ENCODE measurements at places on chromosomes 2 and 18.

DNA sequence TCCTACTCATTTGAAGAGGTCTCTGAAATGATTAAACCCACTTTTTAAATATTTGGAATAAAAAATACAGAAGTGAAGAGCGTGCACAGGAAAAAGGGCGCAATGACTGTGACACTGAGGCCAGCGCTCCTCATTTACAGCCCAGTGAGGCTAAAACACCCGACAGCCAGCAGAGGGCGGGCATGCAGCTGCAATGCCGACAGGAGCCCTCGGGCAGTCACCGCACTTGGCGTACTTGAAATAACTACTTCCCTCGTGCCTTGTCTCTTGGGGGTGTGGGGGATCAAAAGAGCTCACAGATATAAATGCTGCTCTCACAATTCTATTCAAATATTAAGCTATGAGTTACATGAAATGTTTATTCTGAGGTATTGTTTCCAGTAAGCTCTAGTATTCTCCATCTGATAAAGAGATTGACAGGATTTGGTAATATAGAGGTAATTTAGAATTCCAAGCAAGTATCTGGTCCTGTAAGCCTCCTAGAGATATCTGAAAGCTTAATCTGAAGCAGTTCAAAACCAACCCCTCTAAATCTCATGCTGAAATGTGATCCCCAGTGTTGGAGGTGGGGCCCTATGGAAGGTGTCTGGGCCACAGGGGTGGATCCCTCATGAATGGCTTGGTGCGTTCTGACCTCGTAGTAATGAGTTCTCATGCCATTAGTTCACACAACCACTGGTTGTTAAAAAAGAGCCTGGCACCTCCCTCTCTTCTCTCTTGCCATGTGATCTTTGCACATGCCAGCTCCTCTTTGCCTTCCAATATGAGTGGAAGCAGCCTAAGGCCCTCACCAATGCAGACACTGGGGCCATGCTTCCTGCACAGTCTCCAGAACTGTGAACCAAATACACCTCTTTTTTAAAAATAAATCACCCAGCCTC is 93.6 kb downstream of the ZAP70 start:
- peak; percentile 79 for DNase-seq

DNA sequence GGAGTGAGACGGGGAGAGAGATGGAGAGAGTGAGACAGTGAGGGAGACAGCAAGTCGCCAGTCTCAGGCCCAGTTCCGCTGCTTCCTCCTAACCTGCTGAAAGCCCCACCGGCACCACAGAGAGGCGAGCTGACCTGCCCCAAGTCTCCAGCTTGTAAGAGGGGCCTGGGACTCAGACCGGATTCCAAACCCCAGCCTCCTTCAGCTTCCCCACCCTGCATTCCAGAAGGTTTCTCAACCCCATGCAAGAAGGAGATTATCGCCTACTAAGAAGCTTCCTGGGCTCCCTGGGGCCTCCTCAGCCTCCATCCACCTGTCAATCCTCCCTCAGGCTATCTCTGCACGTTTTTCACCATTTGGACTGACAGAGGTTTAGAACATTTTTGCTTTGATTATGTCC is 173.1 kb upstream of the RAB6C start:
- no peak for DNase-seq

DNA sequence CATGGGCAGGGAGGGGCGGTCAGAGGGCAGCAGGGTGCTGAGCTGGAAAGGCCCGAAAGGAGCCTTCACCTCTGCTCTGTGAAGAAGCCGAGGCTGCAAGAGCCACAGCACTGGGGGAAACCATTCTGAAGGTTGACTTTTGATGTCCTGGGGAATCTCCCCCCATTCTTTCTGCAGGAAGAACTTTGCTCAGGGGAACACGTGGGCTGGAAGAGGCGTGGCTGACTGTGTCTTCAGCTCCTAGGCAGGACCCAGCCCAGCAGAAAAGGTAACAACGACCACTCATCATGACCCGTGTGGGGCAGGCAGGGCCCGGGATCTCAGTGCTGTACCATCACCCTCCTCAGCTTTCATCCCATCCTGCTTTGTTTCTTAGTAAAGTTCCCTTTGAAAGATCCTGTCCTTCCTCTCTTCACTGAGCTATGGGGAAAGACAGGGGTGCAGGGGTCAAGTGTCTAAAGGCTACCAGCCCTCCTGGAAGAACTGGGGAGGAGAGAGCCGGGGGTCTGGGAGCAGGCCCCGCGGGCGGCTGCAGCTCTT is 312.7 kb downstream of the CELF4 start:
- no peak for DNase-seq

DNA sequence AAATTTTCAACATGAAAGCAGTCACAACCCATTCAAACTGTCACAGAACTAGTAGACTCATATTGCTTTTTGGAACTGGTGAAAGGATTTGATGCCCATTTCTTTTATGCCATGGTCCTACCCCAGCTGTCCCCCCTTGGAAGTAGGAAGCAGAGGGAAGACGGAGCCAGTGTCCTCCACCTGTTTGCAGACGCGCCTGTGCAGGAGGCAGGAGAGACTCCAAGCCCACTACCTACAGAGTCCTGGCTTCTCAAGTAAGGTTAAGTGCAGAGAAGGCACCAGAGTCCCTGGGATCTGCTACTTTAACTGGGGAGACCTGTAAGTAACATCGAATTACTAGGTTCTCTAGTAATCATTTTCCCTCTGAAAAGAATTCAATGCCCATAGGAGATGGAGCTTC is 32.7 kb upstream of the DNMT3A start:
- DNase-seq = no peak

GRCh38 chr18:57787068-57787685 is 15.9 kb downstream of the ATP8B1 start:
- no peak for DNase-seq

DNA sequence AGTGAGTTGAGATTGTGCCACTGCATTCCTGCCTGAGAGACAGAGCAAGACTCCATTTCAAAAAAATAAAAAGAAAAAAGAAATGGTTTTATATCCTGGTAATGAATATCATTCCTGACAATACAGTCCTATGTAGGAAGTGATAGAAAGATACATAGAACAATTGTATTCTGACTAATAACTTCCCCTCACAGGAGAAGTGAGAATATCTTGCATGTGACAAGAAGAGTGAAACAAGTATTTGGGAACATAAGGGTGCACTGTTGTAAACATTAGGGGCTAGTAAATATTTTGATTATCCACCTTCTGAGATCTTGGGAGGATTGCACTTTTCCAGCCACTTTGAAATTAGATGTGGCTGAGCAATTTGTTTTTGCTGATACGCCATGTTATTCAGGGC is 40.7 kb downstream of the KLHL14 start:
- DNase-seq = no peak

DNA sequence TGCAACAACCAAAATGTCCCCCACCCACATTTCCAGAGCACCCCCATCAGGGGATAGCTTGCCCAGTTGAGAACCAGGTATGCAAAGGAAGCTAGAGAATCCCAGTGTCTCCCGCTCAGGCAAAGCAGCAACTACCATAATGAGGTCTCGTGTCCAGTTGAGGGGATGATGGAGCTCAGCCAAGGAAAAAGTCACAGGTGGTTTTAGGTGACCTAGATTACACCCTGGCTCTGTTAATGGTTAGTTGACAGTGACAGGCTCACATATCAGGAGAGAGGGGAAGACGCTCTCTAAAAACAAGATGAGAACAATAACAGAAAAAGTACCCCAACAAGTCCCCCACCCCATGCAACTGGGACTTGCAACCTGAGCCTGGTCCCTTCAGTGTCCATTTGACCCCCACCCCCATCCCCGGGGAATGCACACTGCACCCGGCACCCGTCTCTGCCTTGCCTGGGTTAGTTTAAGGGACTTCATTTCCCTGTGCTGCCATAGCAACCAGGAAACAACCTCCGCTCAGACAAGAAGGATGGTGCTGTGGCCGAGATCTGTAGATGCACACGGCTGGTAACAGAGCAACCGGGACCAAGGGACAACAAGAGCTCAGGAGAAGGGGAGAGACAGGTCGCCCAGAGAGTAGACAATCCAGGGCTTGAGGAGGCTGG is at the start of gene KIAA2012:
Gene KIAA2012, plus strand, starts transcription at position 519 of the 665 bp plus-strand sequence. CDS start 373 bp downstream, outside the sequence.
- DNase-seq = no peak

DNA sequence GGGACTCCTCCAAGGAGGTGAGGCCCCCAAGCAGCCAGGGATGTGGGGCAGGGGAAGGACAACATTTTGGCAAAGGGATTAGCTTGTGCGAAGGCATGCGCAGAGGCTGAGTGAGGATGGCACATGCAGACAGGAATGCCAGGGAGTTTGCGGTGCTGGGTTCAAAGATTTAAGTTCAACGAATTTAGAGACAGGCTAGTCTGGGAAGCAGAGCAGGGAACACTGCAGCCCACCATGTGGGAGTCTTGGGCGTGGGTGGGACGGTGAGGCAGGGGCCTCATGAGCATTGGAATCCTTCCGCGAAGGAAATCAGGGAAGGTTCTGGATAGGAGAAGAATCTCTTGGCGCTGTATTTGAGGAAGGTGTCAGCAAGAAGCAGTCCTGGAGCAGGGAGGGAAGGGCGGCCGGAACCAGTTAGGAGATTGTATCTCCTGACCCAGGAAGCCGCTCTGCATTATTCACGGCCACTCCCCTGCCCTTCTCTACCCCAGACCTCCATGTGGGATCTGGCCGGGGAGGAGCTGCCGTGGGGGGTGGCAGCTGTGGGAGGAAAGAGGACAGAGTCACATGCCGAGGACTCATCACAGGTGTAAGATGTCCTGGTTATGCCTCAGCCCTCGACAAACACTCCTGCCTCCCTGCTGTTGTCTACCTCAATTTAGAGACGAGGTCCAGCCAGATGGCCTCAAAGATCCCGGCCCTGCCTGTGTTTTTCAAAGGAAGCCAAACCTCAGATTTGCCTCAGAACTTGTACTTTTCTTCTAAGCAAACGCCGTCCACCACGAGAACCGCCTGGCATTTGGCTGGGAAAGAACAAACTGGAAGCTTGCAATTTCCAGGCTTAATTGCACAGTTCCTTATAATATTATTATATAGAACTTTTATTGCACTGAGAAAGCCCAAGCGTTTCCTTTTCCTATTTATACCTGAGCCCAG is 123.7 kb upstream of the SMAD2 start:
- DNase-seq = no peak

Measured in stimulated activated CD4-positive, alpha-beta T cell treated with anti-CD3 and anti-CD28 coated beads, TNF-alpha, amount 100 ng/mL, for 48 hours (primary cell).